ENCODE measurements at places on chromosomes 6 and 20. TPM values are rescaled to one million over a fixed set of nuclear protein-coding genes. Genes with fewer than 3 reads are reported as not detected.

Gene DEFB129
- total RNA-seq, result not detected

Gene MLN
- total RNA-seq, result not detected

Gene SLC35D3
- total RNA-seq, result not detected

Gene COL10A1
- 0.09 TPM for total RNA-seq

Gene HSPA12B
- 20.4 TPM for total RNA-seq

Gene TFAP2D
- total RNA-seq, result not detected

Gene NR2E1
- not detected for total RNA-seq

Gene LATS1
- total RNA-seq, result 41.5 TPM

Gene TSPO2
- 0.53 TPM for total RNA-seq

Gene FAM83B
- total RNA-seq, result not detected

Gene ULBP2
- total RNA-seq, result 0.27 TPM

Gene TMEM244
- total RNA-seq, result not detected

Gene DCDC2
- not detected for total RNA-seq

Gene AK9
- 13.8 TPM for total RNA-seq
